ENCODE measurements at places on chromosomes 1 and 21. TPM values are rescaled to one million over a fixed set of nuclear protein-coding genes. Genes with fewer than 3 reads are reported as not detected.
A peak's percentile ranks its signal among the peaks of the same experiment; 100 is the strongest.

The GJA8 gene
- total RNA-seq: not detected

The LCE3A gene
- not detected for total RNA-seq

The SVBP gene
- 14.3 TPM for total RNA-seq

The NPR1 gene
- total RNA-seq: 1.8 TPM

The GBP2 gene
- 15.9 TPM for total RNA-seq

The DYNLT5 gene
- total RNA-seq: not detected

The KCNK1 gene
- 21.9 TPM for total RNA-seq

The LCE1F gene
- not detected for total RNA-seq

The RPE65 gene
- total RNA-seq: not detected

The GLIS1 gene
- total RNA-seq: 0.20 TPM

The C1orf94 gene
- total RNA-seq: not detected

The CADM3 gene
- total RNA-seq: 0.48 TPM

The B3GALT2 gene
- total RNA-seq: 0.04 TPM

DNA sequence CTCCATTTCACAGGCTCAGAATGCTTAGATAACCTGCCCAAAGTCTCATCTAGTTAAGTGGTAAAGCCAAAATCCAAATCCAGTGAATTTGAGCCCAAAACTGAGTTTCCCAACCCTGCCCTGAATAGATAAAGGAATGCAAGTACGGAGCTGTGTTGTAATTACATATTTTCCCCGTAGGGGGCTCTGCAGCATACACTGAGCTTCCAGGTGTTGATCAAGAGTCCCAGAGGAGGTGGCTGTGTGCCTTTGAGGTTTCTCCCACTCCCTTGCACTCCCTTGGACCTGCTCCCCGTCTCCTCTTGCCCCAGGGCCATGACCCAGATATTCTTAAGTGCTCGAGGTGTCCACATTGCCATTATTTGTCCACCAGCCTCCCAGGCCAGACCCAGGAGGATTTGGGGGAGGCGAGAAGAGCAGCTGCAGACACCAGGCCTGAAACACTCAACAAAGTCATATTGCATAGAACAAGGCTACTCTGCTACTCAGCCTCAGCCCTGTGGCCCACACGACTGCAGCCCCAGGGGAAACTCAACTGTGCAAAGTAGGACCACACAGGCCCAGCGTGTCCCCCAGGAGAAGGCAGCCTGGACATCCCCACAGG is 18.4 kb upstream of the LY9 start:
- peak; percentile 55 for ATAC-seq

DNA sequence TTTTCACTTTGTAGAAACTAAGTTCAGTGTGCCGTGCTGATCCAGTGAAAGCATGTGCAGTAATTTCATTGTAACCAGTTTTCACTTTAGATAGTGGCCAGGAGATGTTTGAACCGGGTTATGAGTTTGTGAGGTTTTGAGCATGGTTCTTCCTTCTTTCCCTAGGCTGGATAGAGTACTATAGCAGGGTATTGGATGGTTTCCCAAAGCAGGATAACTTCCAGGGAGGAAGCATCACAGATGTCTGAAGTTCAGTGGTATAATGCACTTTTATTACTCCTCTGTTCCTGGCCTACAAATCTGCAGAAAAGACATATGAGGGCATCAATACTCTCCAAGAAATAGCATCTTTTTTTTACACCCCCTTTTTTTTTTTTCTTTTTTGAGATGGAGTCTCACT is 823.1 kb downstream of the USP25 start:
- ATAC-seq: no peak

GRCh38 chr1:229076195-229076594 is 194.7 kb upstream of the RAB4A start:
- no peak for ATAC-seq

GRCh38 chr1:212640223-212640878 is 31.8 kb downstream of the ATF3 start:
- no peak for ATAC-seq

DNA sequence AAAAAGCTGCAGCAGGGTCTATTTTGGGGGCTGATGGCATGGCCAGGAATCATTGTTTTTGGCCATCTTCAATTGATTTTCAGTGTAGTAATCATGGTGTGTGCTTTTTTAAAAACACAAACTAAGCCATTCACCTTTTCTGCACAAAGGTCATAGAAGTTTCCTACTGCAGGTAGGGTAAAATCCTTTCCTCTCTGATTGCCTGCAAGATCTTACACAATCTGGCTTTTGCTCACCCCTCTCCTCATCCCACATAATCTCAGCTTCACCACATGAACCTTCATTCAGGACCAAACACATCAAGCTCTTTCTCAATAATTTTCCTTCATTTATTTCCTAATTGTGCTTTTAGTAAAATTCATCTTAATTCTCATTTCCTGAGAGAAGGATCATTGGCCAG is 38.3 kb upstream of the GBP5 start:
- ATAC-seq: no peak

- ATAC-seq: peak; percentile 56
Observed at GRCh38 chr1:8197493-8198282, 120.2 kb upstream of the SLC45A1 start.

- ATAC-seq: no peak
Observed at GRCh38 chr1:186839041-186839400, 10.3 kb downstream of the PLA2G4A start.

GRCh38 chr21:29297483-29298347 is 1.0 kb upstream of the BACH1 start:
- ATAC-seq: no peak

DNA sequence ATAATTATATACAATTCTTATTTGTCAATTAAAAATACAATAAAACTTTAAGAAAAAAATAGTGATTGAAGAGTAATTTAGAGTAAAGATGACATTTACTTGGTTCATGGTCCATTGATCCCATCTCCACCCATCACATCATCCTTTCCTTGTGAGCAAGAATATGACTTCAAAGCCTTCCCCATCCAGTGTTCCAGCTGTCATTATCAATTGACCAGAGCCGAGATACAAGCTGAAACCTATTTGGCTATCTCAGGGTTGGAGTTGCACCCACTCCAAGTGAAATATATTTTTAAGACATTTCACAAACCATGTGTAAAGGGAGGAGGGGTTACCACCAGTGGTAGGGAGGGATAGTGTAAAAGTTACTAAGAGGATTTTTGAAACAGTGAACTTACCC is 428.9 kb upstream of the C1orf87 start:
- ATAC-seq: no peak

GRCh38 chr1:195096051-195096521 is 1512.2 kb downstream of the KCNT2 start:
- ATAC-seq: no peak

- no peak for ATAC-seq
Observed at GRCh38 chr1:33169290-33170055, 12.4 kb downstream of the TRIM62 start.

GRCh38 chr1:204659056-204659455 is 26.5 kb downstream of the LRRN2 start:
- ATAC-seq: no peak

GRCh38 chr1:1282998-1283397 is 2.8 kb downstream of the SCNN1D start:
- ATAC-seq: peak; percentile 58

GRCh38 chr21:42010507-42011495 is 641 bp upstream of the ZBTB21 start:
- ATAC-seq: peak; percentile 11

- ATAC-seq: no peak
Observed at GRCh38 chr1:40383488-40384412, 10.2 kb downstream of the SMAP2 start.

- no peak for ATAC-seq
Observed at GRCh38 chr1:208919371-208919770, 664.1 kb upstream of the CAMK1G start.

DNA sequence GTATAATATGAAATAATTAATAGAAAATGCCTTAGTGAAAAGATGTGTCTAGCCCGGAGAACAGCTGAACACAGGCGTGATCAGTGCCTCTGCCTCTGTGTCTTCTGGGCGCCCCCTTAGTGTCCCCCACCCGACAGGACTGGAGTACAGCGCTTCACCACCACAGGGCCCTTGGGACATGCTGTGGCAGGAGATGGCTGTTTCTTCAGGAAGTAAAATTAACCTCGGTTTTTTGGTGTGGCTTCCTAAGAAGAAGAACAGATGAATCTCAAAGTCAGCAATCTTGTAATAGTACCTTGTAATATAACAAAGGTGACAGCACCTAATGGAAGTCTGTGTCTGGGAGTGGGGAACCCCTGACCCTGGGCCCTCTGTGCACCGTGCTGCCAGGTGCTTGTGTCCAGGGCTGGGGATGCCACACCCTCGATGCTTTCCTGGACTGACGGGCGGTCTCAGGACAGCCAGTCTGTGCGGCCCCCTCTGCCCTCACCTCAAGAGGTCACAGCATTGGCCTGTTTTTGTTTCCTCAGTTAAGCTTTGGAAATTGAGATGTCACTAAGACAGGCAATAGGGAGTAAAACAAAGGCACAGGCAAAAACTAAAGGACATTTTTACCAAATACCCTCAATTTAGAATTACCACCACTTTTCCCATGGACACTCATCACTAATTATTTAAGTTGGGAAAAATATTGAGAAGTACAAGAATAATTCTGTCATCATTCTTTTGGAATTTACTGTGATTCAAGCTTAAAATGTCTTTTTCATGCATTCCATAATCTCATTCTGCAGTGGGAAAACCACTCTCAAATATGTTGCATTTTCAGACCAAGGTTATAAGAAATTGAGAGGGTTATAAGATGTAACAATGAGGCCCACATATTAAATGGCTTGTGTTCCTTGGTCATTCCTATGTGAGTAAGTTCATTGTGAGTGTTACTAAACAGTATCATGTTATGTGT is 79.3 kb downstream of the ADARB1 start:
- ATAC-seq: no peak

DNA sequence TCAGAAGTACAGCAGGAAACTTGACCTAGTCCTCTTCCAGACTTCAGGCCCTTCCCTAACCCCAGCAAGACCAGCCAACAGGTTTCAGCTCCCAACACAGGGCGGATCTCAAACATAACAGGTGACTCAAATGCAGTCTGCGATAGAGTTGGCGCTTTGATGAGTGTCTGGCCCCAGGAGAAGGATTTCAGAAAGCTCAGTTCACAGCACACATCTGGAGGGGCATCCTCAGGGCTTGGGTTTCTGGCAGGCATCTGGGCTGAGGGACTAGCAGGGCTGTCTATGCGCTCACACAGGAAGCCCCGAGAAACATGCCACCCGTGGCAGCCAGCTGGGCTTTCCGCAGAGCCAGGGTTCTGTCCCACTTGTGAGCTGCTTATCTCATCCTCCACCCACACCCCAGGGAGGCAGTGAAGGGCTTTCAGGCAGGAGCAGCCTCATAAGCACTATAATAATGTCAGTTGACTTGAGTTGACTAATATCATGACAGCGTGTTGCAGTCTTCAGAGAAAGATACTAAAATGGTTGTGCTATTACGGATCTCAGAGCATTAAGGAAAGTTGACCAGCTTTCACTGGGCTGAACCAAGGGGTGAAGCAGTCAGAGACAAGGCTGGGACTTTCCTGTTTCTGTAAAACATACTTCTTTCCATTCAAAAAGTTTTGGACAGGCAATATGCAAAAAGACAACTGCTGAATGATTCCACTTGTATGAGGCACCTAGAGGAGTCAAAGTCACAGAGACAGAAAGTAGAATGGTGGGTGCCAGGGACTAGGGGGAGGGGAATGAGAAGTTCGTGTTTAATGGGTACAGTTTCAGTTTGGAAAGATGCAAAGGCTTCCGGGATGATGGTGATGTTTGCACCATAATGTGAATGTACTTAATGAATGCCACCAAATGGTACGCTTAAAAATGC is 233.0 kb upstream of the IRF2BP2 start:
- ATAC-seq: peak; percentile 12

DNA sequence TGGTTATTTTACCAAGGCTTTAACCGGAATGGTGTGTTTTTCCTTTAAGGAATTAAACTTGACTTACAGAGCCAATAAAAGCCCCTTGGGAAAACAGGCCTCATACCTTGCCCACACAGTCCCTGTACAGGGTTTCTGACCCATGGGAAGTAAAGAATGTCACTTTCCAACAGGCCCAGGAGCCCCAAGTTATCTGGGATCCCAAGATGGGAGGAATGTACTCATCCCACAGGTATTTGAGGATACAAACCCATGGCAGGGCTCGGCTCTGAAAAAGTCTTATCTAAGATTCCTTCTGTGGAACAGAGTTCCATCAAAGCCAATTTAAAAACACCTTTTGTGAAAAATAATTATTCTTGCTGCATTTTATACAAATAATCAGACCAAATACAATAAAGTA is 15.3 kb upstream of the COX20 start:
- no peak for ATAC-seq

GRCh38 chr1:6601923-6602668 is 573 bp downstream of the KLHL21 start:
- ATAC-seq: peak; percentile 7

- ATAC-seq: no peak
Observed at GRCh38 chr1:234265861-234266260, 107.4 kb upstream of the COA6 start.

- ATAC-seq: no peak
Observed at GRCh38 chr1:236980673-236981072, 23.6 kb downstream of the MT1HL1 start.

DNA sequence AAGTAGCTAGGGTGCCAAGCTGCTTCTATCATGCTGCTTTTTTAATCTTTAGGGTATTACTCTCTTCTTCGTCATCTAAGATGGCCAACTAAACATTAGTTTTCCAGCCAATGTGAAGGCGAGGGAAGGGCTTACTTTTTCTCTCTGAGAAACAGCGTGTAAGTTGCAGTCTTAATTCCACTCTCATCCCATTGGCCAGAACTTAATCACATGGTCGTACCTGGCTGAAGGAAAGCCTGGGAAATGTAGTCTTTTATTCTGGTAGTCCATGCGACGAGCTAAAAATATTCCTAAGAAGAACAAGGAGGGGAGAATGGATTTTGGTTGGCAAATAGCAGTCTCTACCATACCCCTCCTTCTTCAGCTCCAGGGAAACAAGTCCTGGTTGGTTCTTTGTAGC is 21.5 kb downstream of the DNAJC6 start:
- ATAC-seq: no peak

DNA sequence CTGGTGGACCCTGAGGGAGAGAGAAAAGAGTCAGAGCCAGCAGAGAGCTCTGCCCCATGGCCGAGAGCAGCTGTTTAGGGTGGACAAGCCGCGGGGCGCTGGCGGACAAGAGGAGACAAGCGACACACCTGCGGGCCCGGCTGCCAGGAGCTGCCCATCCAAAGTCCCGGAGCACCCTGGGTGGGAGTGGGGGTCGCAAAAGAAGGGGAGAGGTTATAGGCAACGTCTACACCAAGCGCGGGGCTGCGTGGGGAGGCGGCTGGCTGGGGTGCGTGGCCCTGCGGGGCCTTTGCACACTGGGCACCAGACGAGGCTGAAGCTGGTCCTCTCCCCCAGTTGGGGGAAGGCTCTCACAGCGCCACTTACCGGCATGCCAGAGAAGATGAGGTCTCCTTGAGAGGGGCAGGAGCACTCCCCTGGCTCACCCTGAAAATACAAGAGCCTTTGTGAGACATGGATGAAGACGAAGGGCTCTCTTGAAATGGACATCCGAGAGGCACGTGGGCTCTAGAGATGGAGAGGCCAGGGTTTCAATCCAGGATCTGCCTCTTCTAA is 24.1 kb downstream of the COL16A1 start:
- ATAC-seq: no peak

GRCh38 chr1:24551960-24552571 is 3.8 kb upstream of the NCMAP start:
- ATAC-seq: no peak

Data from esophagus mucosa (tissue), 1 donor.